ENCODE measurements at places on chromosomes 3 and 15.

DNA sequence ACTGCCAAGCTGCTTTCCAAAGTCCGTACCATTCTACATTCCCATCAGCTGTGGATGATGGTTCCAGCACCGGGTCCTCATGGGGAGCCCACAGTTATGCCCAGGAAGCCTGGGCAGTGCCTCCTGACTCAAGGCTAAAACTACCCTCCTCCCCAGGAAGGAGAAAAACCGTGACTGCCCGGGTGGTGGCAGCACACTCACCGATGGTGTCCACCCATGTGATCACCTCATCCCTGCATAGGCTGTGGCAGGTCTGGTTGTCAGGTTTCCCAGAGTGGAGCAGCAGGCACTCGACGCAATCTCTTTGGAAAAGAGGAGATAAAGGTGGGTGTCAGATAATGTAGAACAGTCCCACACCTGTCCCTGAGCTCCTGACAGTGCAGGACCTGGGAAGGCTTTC, 38.6 kb downstream of the UMPS start:
- DNase-seq: no peak

DNA sequence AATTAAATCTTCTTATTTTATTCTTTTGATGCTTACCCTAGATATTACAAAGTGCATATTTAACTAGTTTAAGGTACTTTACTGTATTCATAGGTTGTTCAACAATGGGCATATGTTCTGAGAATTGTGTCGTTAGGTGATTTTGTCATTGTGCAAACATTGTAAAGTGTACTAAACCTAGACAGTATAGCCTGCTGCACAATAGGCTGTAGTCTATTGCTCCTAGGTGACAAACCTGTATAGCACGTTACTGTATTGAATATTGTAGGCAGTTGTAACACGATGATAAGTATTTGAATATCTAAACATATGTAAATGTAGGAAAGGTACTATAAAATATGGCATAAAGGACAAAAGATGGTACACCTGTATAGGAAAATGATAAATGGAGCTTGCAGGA, 100.7 kb downstream of the CACNA2D3 start:
- no peak for DNase-seq

- peak; percentile 21 for DNase-seq
Observed at GRCh38 chr3:38521391-38521987, 25.3 kb downstream of the EXOG start.

- DNase-seq: no peak
Observed at GRCh38 chr15:74890665-74890960, 771 bp downstream of the MPI start.

- no peak for DNase-seq
Observed at GRCh38 chr15:73318463-73319351, 50.1 kb downstream of the HCN4 start.

DNA sequence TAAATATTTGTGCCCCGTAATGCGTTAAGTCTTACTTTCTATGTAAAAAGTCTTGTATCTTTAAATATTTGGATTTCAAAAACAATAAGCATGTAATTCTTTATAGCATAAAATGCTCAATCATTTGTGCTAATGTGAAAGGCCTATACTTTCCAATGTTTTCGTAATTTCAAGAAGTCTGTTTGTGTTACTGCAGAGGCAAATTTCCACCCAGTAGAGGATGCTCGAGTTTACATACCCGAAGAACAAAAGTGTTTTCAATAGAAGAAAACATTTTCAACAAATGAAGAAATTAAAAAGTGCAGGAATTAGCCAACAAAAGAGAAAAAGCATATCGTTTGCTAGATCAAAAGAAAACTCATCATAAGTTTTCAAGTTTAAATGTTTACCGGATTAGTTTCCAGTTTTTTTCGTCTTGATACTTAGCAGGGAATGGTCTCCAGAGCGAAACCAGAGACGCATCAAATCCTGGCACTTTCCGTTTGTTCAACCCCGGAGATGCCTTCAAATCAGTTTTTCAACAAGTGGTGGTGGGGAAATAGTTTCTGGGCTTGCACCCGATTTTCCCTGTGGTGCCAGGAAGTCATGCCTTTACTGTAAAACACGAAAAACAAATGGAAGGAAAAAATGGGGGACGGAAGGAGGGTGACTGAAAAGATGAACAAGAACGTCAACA, 1.0 kb downstream of the CGGBP1 start:
- DNase-seq: no peak

- no peak for DNase-seq
Observed at GRCh38 chr15:40075298-40076044, 33.2 kb downstream of the BMF start.

- DNase-seq: no peak
Observed at GRCh38 chr15:83890587-83890986, 236.7 kb downstream of the ADAMTSL3 start.

- DNase-seq: no peak
Observed at GRCh38 chr3:147613725-147614124, 204.6 kb downstream of the ZIC1 start.

DNA sequence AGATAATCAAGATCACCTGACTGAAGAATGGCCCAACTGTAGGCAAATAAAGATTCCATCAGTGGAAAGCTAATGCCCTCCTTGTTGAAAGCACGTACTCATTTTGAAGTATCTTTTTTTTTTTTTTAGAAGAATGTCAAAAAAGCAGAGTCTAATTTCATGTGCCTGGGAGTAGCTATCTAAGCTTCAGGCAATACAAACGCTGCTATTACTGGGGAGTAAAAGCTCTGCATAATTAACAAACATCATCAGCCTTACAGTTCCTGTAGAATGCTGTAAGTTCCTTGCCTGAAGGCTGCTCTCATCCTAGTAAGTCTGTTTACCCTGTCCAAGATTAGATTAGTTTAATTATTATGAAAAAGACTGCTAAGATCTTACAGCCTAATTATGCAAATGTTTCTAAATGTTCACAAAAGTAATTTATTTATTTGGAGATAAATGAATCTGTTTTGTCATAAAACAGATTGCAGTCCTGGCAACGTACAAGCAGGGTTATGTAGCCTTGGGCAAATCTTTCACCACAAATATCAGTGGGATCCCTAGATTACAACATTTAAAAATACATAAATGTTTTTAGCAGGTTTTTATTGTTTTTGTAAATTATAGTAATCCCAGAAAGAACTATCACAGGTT, 451.3 kb upstream of the AGTR1 start:
- DNase-seq: no peak

GRCh38 chr15:81752546-81752942, 293.3 kb downstream of the MEX3B start:
- peak; percentile 51 for DNase-seq

GRCh38 chr3:160448845-160449635, 546 bp downstream of the TRIM59 start:
- DNase-seq: no peak

GRCh38 chr3:112512320-112512719, 13.0 kb upstream of the BTLA start:
- no peak for DNase-seq

GRCh38 chr3:141788149-141788548, 24.9 kb downstream of the GRK7 start:
- no peak for DNase-seq

DNA sequence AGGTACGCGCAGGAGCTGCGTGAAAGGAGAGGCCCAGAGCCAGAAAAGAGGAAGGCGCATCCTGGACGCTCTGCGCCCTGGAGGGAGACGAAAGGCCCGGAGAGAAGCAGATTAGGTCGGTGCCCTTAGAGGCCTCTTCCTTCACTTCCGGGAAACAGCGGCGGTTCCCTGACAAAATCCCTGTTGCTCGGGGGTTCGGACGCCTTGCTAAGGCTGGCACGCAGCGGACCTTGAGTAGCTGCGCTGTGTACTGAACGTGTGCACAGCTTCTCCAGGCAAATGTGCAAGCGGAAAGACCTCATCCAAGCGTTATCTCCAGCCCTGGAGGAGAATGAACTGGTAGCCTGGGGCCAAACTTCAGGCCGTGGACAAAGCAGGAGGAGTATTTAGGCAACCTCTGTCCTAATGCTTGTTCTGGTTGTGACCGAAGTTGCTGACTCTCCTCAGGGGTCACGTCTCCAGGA, 3.0 kb upstream of the SOX14 start:
- DNase-seq: no peak

GRCh38 chr3:136899622-136900158, 37.7 kb downstream of the NCK1 start:
- no peak for DNase-seq

GRCh38 chr3:149462051-149462450, 12.4 kb upstream of the TM4SF4 start:
- no peak for DNase-seq

GRCh38 chr3:138718849-138719248, 110.3 kb downstream of the FAIM start:
- no peak for DNase-seq

DNA sequence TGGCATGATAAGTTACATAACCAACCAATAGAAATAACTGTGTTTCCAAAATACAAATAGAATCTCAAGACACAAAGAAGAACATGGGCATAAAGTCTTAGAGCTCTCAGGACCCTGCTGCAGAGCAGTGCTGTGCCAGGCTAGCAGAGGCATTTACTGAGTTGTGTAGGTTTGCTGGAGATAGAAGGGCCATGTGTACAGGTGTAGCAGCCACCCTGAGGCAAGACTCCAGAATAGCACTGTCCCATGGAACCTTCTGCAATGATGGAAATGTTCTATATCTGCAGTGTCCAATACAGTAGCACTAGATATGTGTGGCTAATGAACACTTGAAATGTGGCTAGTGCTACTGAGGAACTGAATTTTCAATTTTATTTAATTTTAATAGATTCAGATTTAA, 267.0 kb upstream of the UMPS start:
- no peak for DNase-seq

DNA sequence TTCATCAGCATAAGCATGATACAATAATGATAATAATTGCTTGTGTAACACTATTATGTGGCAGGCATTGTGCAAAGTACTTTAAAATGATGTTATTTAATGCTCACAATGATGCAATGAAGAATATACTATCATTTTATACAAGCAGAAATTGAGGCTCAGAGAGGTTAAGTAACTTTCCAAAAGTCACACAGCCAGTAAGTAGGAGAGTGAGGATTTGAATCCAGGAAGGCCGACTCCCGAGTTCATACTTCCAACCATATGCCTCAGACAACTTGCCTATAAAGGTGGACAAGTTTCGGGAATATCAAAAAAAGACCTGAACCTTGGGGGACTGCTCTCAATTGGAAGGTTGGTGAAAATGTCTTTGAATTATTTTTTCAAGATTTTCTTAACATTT, 19.9 kb downstream of the RARB start:
- no peak for DNase-seq
